T-helper 1 cell (primary cell): ENCODE measurements at places on chromosomes 12 and 14.

DNA sequence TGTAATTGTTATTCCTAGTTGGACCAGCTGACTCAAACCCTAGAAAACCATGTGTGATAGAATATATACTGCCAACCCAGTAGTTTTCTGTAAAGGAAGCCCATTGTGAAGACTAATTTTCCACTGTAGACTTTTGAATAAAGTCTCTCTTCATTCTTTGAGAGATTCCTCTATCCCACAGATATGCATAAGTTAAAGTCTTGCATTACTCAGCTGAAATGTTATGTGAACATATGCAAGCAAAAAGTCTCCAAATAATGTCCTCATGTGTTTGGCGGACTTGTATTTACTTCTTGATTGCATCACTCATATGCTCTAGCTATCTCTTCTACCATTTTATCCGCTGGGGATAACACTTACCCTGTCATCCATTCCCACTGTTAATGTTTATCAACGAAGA is 35.1 kb upstream of the OTOGL start:
- no peak for DNase-seq

DNA sequence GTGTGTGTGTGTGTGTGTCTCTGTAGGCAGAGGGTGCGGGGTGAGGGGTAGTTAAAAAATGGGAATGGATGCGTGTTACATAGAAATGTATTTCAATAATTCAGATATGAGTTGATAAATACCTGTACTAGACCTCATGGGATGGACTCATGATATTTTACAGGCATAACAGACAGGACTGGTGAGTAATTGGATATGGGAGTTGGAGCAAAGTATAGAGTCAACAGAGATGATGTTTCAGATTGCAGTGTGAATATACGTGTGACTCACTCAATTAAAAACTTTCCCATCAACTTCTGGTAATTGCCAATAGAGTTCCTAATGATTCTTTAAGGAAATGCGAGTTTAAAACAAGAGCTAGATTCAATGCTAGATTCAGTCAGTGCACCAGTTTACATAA is 711.9 kb downstream of the C12orf50 start:
- no peak for DNase-seq

DNA sequence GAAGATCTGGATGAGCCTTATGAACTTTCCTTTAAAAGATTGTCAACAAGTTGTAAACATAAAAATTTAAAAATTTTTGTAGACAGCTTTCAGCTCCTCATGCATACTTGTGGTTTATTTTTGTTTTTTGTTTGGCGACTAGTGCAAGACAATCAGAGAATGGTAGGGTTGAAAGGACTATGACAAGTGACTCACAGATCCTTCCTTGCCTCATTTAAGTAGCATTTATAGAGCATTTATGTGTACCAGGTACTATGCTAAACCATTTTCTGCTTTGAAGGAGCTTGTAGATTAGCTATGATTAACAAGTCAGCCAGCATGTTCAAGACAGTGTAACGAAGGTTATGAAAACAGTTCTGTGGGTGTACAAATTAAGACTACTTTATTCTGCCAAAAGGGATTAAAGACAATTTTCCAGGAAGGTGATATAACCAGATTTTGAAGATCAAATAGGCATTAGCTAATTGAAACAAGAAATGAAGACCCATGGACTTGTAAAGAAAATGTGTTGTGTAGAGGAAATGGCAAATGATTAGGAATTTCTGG is 122.0 kb downstream of the PCNX1 start:
- DNase-seq, result no peak

DNA sequence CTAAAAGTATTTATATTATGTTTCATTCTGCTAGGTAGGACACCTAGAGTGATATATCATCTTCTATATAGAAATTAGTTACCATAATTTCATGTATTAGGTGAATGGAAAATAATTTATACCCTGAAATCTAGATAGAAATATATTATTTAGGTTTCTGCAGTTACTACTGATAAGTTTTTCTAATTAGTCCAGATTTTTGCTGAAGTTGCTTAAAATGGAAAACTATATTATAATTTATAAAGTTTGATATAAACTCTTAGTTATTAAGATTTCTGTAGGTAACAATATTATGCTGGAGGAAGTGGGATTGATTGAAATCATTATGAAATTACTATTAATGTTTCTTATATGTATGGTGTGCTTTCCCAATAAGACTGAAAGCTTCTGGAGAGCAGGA is 56.0 kb downstream of the SERPINA10 start:
- DNase-seq, result no peak

DNA sequence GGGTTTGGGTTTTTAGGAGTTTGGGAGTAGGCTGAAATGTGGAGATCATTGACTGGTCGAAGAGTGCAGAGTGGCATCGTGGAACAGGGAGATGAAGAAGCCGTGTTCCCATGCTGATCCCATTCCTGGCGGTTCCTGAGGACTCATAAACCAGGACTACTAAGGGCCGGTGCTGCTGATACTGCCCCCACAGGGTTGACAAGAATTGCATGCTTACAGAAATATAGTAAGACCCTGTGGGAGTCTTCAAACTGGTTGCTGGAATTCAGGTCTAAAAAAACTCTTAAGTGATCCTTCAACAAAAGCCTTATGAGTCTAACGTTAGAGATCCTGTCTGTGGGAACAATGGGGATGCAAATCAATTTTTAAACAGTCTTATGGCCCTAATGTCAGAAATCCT is 64.0 kb upstream of the ARHGAP5 start:
- DNase-seq, result no peak
